Stimulated activated CD8-positive, alpha-beta memory T cell treated with anti-CD3 and anti-CD28 coated beads, Interleukin-7, amount 100 ng/mL, for 48 hours (primary cell): ENCODE measurements at places on chromosomes 6 and 20.

- DNase-seq, result peak; percentile 74
These were observed 148.1 kb downstream of the CEBPB start for GRCh38 chr20:50338479-50339391.

DNA sequence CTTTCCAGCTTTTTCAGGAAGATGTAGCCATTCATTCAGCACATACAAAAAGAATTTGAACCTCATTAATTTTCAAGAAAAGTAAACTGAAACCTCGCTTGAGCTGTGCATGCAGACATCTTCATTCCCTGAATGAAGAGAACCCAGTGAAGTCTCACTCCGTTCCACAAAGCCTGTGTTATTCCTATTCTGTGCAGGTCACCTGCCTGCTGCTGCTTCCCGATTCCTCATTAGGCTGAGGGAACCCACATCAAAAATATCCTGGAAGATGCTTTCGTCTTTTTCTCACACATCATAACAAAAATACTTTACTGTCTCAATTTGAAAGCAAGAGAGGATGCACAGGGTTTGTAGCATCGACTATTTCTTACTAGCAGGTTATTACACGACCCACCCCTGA lies 40.1 kb downstream of the TRMT6 start:
- no peak for DNase-seq

- no peak for DNase-seq
These were observed 136.5 kb upstream of the NUP153 start for GRCh38 chr6:17842934-17843821.

DNA sequence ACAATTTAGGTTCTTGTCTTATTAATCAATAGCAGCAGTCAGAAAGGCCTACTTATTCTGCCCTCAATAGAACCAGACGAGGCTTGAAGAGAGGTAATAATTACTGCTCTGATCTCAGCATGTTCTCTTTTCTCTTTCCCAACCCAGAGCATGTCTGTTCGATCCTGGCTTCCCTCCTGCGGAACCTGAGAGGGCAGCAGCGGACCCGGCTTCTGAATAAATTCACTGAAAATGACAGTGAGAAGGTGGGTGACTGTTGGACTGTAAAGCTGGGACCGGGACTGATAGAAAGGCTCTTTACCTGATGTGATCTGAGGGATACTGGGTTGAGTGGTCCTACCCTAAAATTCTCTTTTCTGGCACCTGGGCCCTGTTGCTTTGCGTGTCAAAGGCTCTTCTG lies 63.0 kb upstream of the VSTM2L start:
- no peak for DNase-seq

DNA sequence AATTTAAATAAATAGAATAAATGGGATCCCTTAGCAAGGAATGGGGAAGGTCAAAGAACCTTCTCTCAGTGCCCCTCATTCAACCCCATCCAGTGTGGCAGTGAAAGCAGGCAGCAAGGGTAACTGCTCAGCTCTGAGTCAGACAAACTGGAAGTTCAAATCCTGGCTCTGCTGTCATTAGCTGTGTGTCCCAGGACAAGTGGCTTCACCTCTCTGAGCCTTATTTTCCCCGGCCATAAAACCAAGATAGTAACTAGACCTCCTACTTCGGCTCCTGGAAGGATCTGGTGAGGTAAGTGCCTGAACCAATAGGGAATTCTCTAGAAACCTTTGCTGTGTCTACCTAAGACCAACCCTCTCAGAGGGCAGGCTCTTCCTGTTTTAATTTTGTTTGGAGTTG lies 4.1 kb downstream of the GHRH start:
- no peak for DNase-seq

GRCh38 chr6:31896856-31897611 lies 464 bp downstream of the EHMT2 start:
- no peak for DNase-seq

DNA sequence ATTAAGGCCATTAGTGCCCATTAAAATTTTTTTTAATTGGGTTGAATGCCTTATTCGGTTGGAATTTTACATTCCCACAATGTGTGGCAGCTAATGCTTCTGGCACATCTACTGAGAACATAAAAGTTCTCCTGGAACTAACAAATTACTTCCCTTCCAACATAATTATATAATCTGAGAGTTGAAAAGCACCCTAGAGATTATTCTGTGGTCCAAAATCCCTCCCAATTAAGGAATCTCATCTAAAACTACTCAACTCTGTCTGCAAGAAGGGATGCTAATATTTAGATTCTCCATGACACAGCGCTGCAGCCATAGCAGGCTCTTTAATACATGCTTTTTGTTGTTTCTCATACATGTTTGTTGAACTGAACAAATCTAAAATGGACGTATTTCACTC lies 4.0 kb downstream of the NUDT3 start:
- DNase-seq, result no peak

DNA sequence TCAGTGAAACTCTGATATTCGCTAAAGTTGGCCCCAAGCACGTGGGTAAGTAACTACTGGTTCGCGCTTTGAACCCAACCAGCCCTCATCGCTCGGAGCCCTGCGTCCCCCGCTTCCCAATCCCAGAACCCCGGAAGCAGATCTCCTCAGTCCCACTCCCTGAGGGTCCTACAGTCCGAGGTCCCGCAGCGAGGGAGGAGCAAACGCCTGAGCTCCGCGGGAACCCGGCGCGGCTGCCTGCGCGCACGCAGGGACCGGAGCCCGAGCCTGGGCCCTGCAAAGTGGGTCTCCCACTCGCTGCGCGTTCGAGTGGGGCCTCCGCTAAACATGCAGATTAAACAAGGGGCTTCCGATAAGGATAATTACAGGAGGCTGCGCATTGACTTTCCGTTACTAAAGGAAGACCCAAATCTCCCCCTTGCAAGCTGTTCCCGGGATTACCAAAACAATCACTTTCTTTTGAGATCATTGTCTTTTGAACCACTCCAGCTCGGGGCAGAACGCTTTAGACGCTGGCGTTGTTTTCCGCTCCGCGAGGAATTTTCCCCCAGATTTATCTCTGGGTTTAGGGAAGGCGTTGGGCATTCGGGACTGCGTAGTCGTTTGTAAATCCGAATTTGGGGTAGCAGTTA lies 1.3 kb upstream of the VSX1 start:
- DNase-seq, result no peak

DNA sequence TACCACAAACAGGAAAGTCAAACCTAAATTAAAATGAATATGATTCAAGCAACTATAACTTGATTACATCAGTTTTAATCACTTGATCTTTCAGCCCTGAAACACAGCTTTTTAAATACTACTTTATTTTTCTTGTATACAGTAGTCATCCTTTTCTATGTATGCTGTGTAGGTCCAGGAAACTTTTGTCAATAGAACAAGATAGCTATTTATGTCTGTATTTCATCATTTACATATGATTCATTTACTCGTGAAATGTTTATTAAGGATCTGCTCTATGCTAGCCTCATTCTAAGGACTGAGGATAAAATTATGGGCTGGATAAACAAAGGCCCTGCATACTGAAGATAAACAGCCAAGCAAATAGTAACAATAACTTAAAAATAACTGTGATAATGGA lies 930.2 kb downstream of the TFAP2A start:
- no peak for DNase-seq

GRCh38 chr6:88538130-88538706 lies 372.1 kb upstream of the CNR1 start:
- DNase-seq, result no peak

DNA sequence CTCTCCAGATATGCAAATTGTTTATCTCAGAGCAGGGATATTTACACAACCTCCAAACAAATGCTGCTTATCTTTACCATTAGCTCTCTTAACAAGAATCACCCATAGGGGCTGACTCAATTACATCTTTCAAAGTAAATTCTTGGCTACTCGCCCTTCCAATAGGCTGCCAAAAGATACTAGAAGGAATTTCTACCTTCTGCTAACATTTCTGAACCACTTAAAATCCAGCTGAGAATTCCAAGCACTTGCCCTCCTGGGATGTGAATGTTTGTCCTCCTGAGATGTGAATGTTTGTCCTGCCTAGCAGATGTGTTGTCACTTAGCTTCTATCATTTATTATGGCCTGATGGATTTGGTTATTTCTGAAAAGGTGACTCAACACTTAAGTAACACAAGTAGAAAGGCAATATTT lies 388.0 kb downstream of the GJA1 start:
- no peak for DNase-seq

GRCh38 chr6:17099401-17100059 lies 2.3 kb upstream of the STMND1 start:
- DNase-seq, result no peak

GRCh38 chr6:38485488-38485887 lies 154.2 kb downstream of the BTBD9 start:
- no peak for DNase-seq

DNA sequence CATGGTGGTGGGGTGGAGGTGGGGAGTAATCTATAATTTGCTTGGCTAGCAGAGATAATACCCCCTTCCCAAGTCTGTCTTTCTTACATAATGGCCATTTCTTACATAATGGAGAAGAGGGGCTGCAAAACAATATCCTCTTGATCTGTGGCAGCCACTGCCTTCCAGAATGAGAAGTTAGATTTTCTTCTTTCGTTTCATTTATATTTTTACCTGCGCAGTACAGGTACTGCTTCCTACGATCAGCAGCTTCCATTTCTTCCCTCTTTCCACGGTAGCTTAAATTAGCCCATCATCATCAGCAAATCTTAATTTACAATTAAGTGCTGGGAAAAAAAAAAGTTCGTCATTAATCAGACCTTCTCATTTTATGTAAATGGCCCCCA lies 30.2 kb downstream of the GNAS start:
- DNase-seq, result no peak

- DNase-seq, result no peak
These were observed 4.9 kb upstream of the MLN start for GRCh38 chr6:33808641-33809180.

DNA sequence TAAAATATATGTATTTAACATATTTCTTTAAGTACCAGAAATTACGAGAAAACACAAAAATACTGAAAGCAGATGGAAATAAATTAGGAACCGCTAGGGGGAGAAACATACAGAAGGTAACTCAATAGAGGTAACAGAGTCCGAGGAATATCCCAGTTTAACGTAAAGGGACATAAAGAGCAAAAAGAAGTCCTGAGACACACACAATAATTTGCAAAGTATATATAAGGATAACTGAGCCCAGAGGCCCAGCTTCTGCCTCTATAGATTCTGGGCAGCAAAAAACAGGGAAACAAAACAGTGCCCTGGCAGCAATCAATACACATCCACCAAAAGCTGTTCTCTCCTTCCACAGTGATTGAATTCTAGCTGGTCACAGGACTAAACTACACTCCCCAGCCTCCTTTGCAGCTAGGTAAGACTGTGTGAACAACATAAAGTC lies 15.1 kb downstream of the TBC1D32 start:
- DNase-seq, result no peak

DNA sequence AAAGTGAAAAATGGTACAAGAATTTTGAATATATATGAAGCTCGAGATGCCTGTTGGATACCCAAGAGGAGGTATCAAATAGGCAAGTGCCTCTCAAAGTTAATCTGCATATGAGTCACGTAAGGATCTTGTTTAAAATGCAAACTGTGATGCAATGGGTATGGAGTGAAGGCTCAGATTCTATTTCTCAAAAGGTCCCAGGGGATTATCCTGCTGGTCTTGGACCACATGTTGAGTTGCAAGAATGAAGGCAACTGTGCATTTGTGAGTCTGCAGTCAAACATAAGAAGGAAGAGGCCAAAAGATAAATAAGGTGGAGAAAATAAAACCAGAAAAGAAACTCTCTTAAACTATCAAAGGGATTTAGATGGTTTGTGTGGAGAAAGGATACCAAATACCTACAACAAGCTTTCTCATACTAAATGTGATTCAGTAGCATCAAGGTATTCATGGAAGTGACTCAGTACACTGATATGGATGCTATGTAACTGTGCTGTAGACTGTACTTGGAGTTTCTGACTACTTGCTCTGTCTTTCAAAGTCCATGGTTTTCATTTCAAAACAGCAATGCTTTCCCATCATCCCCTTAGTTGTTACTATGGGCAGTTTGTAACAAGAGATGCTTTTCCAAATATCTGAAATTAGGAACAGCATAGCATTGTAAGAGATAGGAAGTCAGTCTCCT lies 106.3 kb downstream of the GFRAL start:
- no peak for DNase-seq
